Stimulated activated CD4-positive, alpha-beta T cell treated with anti-CD3 and anti-CD28 coated beads, Interleukin-15, amount 100 ng/mL, for 48 hours (primary cell): ENCODE measurements at places on chromosomes 12 and 14.

GRCh38 chr14:86942936-86943335, 1050.0 kb downstream of the GALC start:
- DNase-seq: no peak

DNA sequence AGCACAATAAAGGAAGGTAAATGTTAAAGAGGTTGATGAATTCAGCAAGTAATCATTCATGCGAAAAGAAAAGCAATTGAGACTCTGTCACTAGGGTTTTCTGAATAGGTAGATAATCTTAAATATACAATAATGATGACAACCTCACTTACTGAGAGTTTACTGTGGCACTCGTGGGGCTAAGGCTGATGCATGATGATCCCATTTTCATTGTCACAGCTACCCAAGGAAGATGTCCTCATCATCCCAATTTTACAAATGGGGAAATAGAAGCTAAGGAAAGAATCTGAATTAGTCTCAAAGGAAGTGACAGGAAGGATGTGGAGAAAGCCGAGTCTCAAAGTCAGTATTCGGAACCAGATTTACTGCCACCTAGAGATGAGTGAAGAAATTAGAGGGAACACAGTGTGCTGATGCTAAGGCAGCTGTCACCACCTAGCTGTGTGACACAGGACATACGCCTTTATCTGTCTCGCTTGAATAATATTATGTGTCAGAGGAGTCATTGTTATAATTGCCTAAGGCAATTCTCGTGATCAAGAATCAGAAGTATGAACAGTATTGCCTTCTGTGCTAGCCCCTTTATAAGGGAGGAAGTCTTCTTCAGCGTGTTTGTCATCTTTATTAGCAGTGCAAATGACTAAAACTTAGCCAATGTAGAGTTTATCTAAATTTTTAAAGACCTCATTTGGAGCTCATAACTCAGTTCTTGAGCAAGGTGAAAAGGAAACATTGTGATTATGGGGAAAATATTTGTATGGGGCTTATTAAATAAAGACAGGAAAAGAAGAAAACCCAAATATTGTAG, 63.2 kb downstream of the ERGIC2 start:
- DNase-seq: peak; percentile 20

- DNase-seq: no peak
These were observed 6.9 kb upstream of the SPRYD4 start for GRCh38 chr12:56461235-56462159.

DNA sequence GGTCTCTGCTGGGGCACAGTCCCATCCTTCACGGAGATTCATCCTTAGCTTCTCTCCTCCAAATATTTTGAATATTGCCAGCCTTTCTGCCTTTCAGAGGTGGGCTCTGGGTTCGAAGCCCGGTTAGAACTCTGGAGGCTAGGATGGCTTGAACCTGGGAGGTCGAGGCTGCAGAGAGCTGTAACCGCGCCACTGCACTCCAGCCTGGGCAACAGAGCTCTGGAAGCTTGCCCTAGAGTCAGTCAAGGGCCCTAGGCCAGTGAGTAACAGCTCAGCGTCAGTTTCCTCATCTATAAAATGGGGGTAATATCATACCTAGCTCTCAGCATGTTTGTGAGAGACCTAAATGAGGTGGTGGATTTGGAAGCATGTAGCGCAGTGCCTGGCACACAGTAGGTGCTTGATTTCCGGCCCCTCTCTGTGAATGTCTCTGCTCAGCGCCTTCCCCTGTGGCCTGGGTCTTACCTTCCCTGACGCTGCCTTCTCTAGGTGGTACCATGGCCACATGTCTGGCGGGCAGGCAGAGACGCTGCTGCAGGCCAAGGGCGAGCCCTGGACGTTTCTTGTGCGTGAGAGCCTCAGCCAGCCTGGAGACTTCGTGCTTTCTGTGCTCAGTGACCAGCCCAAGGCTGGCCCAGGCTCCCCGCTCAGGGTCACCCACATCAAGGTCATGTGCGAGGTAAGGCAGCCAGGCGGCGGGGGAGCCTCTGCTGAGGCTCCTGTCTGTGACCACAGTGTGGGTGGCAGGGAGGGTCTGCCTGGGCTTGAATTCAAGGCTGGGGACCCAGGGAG, 3.4 kb downstream of the PTPN6 start:
- no peak for DNase-seq

GRCh38 chr12:51059086-51059485, 11.0 kb downstream of the LETMD1 start:
- no peak for DNase-seq

DNA sequence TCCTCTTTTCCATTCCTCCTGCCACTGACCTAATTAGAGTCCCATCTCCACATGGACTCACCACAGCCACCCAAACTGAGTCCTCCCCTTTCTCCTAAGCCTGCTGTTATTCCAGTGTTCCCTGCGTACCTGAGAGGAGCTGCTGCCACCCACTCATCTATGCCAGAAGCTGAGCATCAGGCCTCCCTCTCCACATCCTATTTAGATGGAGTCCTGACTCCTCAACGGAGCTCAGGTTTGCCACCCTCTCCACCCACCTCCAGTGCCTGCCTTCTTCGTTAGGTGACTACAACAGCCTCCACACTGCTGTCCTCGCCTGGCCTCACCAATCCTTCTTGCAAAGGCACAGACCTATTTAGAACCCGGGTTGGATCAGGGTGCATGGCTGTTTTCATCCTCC, 15.2 kb upstream of the ABHD12B start:
- no peak for DNase-seq

- no peak for DNase-seq
These were observed 11.8 kb downstream of the TAMALIN start for GRCh38 chr12:52018433-52019112.

DNA sequence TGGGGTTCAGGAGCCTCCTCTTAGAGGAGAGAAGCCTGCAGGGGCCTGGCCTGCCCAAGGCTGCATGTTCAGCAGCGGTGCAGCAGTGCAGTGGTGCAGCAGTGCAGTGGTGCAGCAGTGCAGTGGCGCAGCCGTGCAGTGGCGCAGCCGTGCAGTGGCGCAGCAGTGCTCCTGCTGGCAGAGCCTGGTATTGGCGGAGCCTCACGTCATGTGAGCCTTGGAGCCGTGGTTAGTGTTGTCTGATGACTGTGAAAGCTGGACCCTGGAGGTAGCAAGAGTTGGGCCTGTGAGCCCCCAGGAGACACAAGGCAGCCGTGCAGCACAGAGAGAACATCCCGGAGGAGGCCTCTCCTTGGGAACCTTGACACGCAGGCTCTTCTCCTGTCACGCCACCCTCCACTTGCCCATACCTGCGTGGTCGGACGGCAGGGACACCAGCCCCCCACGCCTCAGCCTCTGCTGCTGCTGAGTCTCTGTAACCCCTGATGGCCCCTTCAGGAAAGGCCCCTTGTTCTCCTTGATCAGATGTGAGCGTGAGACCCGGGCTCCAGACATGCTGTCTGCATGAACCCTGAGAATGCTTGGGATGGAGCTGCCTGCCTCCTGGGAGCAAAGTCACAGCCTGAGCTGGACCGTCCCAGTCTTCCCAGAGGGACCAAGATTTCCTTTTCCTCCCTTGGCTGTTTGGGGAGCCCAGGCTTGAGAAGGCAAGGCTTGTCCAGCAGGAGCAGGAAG, 193.7 kb downstream of the KIF26A start:
- no peak for DNase-seq

DNA sequence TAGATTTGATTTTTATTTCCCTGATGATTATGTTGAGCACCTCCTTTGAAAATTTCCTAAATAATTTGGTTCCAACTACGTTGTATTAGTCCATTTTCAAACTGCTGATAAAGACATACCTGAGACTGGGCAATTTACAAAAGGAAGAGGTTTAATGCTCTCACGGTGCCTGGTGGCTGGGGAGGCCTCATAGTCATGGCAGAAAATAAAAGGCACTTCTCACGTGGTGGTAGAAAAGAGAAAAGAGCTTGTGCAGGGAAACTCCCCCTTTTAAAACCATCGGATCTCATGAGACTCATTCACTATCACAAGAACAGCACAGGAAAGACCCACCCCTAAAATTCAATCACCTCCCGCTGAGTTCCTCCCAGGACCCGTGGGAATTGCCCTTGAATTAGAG, 372.3 kb downstream of the RPL10L start:
- no peak for DNase-seq

- no peak for DNase-seq
These were observed 12.8 kb downstream of the CFAP73 start for GRCh38 chr12:113162102-113163029.
